Left lung (tissue), 14 donors: ENCODE measurements at places on chromosomes 6 and 20. TPM values are rescaled to one million over a fixed set of nuclear protein-coding genes. Genes with fewer than 3 reads are reported as not detected.

The TMC2 gene
- not detected for total RNA-seq

The RBM39 gene
- total RNA-seq, result 242 TPM

The BPI gene
- 0.35 TPM for total RNA-seq

The OR2J3 gene
- not detected for total RNA-seq

The ZNF391 gene
- total RNA-seq, result 2.5 TPM

DNA sequence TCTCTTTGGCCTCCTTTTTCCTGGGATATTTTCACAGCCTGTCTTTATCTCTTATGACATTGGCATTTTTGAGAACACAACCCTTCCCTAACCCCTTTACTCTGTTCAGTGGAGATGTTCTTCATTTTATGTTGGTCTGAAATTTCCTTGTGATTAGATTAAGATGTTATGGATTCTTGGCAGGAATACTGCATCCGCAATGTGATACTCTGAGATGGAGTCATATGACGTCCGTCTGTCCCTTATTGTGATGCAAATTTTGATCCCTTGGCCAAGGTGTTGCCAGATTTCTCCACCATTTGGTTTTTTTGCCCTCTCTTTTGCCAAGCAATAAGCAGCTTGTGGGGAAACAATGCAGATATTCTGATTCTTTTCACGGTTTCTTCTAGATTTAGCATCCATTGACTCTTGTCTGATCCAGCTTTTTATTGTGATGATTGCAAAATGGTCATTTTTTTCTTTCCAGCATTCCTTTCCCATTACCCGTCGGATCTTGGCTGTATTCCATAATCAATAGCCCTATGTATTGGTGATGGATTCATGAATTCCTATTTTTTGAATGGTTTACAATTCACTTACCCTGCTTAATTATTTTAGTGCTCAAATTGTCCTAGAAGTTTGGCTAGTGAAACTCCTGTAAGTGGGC, 85.1 kb downstream of the NCOA3 start:
- peak; percentile 23 for DNase-seq
